Activated CD4-positive, alpha-beta T cell treated with anti-CD3 and anti-CD28 coated beads for 24 hours (primary cell): ENCODE measurements at places on chromosomes 4 and X.

DNA sequence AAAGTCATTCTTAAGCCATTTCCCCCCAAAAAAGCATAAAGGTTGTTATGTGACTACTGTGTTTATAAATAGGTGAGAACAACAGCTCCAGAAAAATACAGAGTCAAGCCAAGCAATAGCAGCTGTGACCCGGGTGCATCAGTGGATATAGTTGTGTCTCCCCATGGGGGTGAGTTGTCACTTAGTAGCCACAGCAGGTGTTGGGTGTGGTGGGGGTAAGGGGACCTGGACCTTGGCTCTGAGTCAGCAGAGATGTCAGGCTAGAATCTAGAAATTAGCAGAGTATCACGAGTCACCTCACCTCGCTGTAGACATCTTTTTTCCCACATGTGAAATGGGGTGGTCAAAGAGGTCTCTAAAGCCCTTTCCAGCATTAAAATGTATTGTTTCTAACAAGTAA lies 42.4 kb downstream of the MOSPD2 start:
- no peak for DNase-seq

GRCh38 chr4:27248829-27249228 lies 388.2 kb downstream of the STIM2 start:
- DNase-seq, result no peak

DNA sequence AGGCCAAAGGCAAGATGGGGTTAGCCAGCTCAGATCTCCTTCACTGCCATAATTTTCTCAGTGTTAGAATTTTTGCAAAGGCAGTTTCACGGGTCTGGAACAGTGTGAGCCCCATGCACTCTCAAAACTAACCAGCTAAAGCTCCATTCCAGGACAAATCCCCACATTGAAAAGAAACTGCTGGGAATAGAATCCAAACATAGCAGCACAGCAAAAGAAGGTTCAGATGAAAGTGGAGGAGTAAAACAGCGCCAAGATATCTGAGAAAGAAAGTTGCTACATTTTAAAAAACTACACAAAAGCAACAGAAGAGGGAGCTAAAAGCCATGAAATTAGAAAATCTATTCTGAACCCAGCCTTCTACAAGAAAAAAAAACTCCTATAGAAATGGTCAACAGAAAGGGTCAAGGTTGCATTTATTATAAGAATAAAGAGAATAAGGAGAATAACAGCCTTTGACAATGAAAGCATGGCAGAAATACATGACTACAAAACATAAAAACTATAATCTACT lies 39.6 kb upstream of the SLC7A3 start:
- no peak for DNase-seq

GRCh38 chr4:158102904-158103303 lies 69.9 kb downstream of the GASK1B start:
- no peak for DNase-seq

- no peak for DNase-seq
Measured at GRCh38 chr4:38563707-38564495, 100.1 kb upstream of the KLF3 start.

- no peak for DNase-seq
Measured at GRCh38 chrX:73821921-73822559, 259.0 kb downstream of the CHIC1 start.
